ENCODE measurements at places on chromosomes 1 and 21.
A peak's percentile ranks its signal among the peaks of the same experiment; 100 is the strongest.

DNA sequence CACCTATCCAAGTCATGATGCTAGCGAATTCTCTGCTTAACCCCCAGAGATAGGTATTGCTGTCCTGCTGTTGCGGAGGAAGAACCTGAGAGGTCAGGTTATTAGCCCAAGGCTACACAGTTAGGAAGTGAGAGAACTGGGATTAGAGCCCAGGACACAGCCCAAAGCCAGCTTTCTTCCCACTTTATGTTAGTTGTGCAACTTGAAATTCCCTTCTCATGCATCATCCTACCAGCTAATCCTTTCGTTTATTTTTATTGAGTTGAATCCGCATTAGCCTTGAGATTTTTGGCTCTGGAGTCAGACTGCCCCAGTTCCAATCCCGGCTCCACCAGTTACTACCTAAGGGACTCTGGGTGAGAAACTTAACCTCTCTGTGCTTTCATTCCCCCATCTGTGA is 65.4 kb downstream of the PLEKHA6 start:
- peak; percentile 41 for DNase-seq

DNA sequence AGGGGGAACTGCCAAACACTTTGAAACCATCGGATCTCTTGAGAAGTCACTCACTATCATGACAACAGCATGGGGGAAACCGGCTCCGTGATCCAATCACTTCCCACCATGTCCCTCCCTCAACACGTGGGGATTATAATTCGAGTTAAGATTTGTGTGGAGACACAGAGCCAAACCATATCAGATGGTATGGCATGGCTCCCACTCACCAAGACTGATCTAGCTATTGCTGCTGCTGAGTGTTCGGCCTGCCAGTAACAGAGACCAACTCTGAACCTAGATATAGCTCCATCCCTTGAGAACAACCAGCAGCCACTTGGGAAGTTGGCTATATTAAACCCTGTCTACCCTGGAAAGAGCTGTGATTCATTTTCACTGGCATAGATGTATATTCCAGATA is 49.4 kb downstream of the CDCP2 start:
- no peak for DNase-seq

- DNase-seq = no peak
These were observed 9.1 kb downstream of the LAMC1 start for GRCh38 chr1:183032122-183032921.

DNA sequence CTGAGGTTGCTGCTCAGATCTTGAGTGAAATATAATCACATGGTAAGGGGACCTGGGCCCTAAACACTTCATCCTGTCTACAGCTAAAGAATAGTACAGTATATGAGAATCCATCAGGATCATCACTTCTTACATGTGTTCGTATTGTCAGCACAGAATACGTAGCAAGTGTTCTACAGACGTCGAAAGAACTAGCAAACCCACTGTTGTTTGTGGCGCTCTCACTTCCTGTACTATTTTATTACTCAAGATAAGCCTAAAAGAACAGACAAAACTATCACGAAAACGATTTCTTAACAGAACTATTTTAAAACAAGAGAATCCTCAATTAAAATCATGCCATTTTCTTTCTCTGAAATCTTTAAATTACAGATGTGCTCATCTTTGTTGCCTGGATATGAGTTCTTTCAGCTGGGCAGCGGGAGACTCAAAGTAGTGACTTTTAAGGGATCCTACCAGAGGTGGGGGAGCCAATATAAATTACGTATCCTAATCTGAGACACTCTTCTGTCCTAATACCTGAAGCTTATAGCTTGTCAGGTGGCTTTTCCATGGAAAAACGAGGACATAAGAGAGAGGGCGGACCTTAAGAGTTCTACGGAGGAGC is 724 bp downstream of the ST7L start:
- DNase-seq = no peak

DNA sequence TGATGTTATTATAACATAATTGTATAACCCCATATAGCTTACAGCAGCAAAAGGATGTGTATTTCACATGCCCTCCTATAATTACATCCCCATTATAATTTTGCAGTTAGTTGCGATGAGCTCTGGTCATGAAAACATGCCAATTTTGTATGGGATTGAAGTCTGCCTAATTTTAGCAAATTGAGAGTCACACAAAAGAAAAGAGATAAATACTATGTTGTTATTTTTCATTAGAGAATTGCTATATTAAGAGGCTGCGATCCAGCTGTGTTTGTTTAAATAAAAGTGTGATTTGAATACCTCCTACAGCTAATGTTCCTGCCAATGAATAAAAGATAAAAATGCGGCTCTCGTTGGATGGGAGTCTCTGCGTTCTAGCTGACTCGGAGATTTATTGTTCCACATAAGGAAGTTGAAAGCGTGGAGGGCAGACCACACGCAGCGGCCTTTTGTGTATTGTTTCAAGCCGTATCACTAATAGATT is 461.0 kb upstream of the NFIA start:
- DNase-seq = no peak

GRCh38 chr1:234932511-234933430 is 195.9 kb downstream of the TOMM20 start:
- DNase-seq = no peak

DNA sequence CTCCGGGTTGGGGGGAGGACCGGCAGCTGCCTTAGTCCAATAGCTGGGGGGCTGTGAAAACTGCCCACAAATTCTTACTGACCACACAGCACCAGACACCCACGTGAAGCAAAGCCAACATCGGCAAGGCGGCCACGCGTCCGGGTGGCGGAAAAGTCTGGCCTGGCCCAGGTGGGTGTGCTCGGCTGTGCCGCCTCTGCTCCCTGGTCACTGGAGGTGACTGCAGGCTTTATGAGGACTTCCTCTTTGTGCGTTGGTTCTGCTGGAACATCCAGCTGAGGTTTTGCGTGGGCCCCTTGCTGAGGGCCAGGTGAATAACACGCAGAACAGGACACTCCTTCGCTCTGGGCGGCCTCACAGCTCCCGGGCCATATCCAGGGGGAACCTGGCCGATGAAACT is 35.4 kb downstream of the FAAP20 start:
- DNase-seq = no peak

DNA sequence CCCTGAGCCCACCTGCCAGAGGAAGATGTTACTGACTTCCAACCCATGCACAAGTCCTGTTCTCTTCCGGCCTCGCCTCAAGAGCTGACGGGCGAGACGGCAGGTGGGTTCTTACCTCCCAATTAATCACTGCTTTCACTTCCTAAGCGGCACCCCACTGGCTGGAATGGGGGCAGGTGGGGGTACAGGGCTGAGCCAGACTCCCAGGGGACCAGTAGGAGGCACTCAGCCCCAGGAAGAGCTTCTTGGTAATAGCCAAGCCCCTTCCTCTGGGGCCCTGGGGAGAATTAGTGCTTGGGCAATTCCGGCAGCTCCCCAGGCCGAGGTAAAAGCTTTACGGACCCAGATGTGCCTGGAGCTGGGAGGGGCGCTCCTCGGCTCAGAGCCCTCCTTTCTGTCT is 9.7 kb downstream of the CNTN2 start:
- no peak for DNase-seq

GRCh38 chr1:110228381-110228780 is 18.3 kb downstream of the KCNC4 start:
- no peak for DNase-seq

- no peak for DNase-seq
These were observed 72.0 kb upstream of the CLDN14 start for GRCh38 chr21:36551731-36552433.

DNA sequence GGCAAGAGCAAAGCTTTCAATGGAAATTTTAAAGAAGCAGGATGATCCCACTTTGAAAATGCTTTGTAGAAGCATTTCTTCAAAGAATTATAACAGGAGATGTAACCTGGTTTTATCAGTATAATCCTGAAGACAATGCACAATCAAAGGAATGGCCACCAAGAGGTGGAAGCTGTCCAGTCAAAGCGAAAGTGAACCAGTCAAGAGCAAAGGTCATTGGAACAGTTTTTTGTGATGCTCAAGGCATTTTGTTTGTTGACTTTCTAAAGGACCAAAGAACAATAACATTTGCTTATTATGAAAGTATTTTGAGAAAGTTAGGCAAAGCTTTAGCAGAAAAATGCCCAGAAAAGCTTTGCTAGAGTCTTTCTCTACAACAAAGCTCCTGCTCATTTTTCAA is 5.5 kb upstream of the CD84 start:
- DNase-seq = no peak

DNA sequence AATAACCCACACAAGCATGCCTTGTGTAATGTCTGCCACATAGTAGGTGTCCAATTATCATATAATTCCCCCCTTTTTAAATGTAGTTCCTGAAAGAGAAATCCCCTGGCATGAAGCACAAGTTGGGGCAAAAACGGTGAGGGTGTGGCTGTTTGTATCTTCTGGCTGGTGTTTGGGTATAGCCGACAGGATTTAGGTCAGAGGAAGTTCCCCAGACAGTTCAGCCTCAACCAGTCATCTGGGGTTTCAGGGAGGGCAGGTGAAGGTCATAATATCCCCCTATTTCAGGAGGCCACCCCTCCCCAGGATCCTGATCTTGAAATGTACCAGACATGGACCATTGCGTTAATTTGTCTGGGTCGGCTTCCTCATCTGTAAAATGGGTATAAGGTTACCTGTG is 29.1 kb upstream of the JUN start:
- no peak for DNase-seq

- DNase-seq = no peak
These were observed 116.1 kb upstream of the ZP4 start for GRCh38 chr1:238006779-238007178.

GRCh38 chr21:16488042-16488441 is 758.3 kb downstream of the USP25 start:
- DNase-seq = no peak

- no peak for DNase-seq
These were observed 713.4 kb downstream of the PTPRU start for GRCh38 chr1:29949676-29950075.

DNA sequence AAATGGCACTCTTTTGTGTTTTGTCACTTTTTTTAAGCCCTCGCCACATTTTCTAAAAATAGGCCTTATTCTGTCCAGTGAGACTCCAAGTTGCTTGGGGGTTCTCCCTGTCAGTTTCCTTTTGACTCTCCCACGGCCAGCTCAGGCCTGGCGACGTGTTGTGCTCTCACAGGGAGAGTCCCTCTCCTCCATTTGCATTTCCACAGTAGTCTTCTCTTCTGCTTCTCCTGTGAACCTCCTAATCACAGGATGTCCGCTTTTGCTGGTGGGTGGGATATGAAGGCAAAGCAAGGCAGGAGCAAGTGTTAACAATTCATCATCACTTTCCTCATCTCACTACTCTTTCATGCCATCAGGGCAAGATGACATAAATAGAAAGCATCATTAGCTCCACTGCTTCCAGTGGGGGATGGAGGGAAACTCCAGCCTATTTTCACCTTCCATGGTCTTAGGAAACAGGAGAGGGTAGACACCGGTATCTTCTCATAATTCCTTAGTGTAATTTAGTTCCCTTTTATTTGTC is 99.8 kb downstream of the INTS7 start:
- DNase-seq = no peak

DNA sequence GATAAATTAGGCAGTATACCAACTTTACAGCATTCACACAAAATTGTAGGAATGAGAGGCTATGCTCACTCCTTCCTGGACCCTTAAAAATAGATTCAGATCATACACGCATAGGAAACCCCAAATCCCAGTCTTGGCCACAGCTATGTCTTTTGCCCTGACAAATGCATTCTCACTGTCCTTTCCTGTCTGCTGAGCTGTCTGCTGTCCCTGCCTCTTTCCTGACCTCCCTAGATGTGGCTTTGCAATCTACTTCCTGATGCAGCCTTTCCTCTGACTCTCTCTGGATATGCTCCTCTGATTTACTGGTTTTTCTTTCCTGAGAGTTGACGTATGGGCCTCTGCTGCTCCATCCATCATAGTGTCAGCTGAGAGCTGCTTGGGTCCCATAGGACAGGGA is 59.8 kb upstream of the SLC35F3 start:
- DNase-seq = no peak

GRCh38 chr1:62870148-62870547 is 86.2 kb downstream of the ATG4C start:
- DNase-seq = no peak

- DNase-seq = peak; percentile 92
These were observed 130.5 kb downstream of the TOMM20 start for GRCh38 chr1:234997896-234998741.

GRCh38 chr1:203465948-203466347 is 9.7 kb upstream of the PRELP start:
- DNase-seq = no peak

- DNase-seq = no peak
These were observed 15.8 kb downstream of the COLGALT2 start for GRCh38 chr1:184021728-184022127.

DNA sequence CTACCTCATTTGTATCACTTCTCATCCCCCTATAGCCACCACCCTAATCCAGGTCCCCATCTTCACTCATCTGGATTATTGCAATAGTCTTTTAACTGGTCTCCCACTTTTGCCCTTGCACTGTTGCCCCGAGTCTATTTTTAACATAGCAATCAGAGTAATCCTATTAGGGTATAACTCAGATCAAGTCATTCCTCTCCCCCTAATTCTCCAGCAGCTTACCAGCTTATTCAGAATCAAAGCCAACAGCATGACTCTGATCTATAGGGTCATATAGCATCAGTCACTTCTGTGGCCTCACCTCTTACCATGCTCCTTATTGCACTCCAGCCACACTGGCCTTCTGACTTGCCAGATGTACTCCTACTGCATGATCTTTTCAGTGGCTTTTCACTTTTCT is 140.7 kb downstream of the PAPPA2 start:
- DNase-seq = no peak

DNA sequence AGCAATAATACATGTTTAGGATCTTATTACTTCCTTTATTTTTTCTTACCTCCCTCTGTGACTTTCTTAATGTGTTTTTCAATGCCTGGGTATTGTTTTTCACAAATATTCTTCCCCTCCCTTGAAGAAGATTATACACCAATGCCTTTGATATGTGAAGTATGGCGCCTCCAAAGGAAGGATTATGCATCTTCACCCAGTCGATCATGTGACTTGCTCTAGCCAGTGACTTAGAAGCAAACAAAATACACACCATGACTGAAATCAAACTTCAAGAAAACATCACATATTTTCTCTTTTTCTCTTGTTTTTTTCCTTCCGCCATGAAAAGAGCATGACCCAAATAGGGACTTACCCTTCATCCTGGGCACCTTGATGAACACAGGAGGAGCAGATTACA is 297.1 kb downstream of the NCAM2 start:
- DNase-seq = no peak

GRCh38 chr21:45017039-45017960 is 57.1 kb upstream of the ADARB1 start:
- DNase-seq = no peak
